Right lobe of liver (tissue), 6 donors: ENCODE measurements at places on chromosomes 5 and 9. TPM values are rescaled to one million over a fixed set of nuclear protein-coding genes. Genes with fewer than 3 reads are reported as not detected.

Gene CDH9
- not detected for total RNA-seq

Gene CERT1
- total RNA-seq = 14.6 TPM

Gene NSD1
- 22.1 TPM for total RNA-seq

Gene ORM2
- total RNA-seq = 3,440 TPM

Gene CTXN3
- not detected for total RNA-seq

Gene FAT2
- not detected for total RNA-seq

- DNase-seq = no peak
These were observed 91.2 kb downstream of the ANXA2R start for GRCh38 chr5:42948961-42949347.

DNA sequence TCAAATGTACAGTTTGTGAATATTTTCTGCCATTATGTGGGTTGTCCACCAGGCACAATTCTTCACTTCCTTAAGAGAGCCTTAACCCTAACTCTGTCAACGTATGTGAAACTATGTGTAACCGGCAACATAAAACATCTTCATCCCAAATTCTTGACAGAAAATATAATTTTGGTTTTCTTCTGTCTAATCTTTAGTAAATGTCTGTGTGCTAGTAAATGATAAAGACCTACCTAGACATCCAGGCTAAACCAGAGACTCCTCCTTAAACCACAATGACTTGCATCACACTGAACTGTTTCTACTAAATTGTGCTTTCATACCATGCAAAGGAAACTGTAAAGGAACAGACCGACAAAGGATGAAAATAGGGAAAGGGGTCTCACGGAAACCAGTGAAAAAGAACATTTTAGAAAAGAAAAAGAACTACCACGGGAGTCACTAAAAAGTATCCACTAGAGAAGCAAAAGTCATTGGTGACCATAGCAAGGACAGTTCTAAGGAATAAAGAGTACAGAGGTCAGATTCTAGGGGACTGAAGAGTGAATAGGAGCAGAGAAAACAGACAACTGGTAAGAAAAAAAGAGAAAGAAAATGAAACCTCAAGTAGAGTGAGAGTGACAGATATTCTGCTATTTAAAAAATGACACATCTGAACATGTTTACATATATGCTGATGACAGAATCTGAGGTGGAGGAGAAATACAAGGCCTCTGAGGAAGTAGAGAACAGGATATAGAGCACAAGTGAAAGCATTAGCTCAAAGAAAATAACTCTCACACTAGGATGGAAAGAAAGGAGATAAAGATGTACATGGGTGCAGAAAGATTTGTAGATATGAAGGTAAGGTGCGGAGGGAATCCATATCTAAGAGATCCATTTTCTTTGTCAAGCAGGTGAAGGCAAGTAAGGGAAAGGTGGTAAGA, 49.4 kb downstream of the FNIP1 start:
- no peak for DNase-seq

DNA sequence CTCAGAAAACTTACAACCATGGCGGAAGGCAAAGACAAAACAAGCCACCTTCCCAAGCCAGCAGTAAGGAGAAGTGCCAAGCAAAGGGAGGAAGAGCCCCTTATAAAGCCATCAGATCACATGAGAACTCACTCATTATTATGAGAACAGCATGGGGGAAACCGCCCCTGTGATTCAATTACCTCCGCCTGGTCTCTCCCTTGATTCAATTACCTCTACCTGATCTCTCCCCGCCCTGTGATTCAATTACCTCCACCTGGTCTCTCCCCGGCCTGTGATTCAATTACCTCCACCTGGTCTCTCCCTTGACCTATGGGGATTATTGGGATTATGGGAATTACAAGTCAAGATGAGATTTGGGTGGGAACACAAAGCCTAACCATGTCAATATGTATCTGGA, 467.3 kb upstream of the FTMT start:
- DNase-seq = no peak

GRCh38 chr5:35041261-35041660, 6.5 kb downstream of the AGXT2 start:
- no peak for DNase-seq

DNA sequence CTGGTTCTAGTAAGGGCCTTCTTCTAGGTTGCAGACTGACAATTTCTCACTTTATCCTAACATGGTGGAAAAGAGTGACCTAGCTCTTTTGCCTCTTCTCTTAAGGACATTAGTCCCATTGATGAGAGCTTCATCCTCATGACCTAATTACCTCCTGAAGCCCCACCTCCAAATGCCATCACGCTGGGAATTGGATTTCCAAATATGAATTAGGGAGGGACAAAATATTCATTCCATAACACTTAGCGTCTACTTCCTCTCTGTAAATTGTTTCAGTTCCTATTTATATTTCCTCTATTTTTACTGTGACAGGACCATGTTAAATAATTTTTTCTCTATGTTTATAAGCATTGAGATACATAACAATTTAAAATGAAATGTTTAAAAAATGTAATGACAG, 408.8 kb downstream of the CDH10 start:
- DNase-seq = no peak

DNA sequence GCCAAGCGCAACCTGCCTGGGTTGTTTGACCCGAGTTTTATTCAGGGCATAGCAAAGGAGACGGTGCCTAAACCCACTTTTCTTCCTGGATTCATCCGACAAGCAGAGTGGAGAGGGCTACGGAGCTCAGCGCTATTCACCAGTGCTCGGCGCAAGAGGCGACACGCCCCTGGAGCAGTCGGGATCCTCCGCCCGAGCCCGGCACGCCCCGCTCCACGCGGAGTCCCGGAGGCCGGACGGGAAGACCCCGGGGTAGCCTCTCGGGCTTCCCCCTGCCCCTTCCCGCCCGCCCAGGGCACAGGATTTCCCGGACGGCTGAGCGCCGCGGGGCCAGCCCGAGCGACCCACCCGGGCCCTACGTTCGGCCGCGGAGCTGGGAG, 427 bp downstream of the SERINC5 start:
- peak; percentile 79 for DNase-seq
